ENCODE measurements at places on chromosomes 2 and 18. TPM values are rescaled to one million over a fixed set of nuclear protein-coding genes. Genes with fewer than 3 reads are reported as not detected.

MC4R gene
- not detected for total RNA-seq

- no peaks in the 10 kb centered on the region for H3K27me3 ChIP-seq
- no peak overlapping the region for H3K4me3 ChIP-seq
- peaks cover 5% of the 10 kb centered on the region for H3K36me3 ChIP-seq
- no peak overlapping the region for H3K27ac ChIP-seq
- peaks cover 15% of the 10 kb centered on the region for H3K4me1 ChIP-seq
- DNase-seq: no peak
Observed at GRCh38 chr2:54524226-54524991, 68.3 kb downstream of the SPTBN1 start.

TNS1 gene
- total RNA-seq: 0.49 TPM

VWA3B gene
- total RNA-seq: not detected

MC5R gene
- total RNA-seq: not detected

C2orf80 gene
- not detected for total RNA-seq

CCDC141 gene
- total RNA-seq: 0.10 TPM

FAM124B gene
- 0.08 TPM for total RNA-seq

ADD2 gene
- total RNA-seq: 0.26 TPM

CYS1 gene
- 20.4 TPM for total RNA-seq

DNA sequence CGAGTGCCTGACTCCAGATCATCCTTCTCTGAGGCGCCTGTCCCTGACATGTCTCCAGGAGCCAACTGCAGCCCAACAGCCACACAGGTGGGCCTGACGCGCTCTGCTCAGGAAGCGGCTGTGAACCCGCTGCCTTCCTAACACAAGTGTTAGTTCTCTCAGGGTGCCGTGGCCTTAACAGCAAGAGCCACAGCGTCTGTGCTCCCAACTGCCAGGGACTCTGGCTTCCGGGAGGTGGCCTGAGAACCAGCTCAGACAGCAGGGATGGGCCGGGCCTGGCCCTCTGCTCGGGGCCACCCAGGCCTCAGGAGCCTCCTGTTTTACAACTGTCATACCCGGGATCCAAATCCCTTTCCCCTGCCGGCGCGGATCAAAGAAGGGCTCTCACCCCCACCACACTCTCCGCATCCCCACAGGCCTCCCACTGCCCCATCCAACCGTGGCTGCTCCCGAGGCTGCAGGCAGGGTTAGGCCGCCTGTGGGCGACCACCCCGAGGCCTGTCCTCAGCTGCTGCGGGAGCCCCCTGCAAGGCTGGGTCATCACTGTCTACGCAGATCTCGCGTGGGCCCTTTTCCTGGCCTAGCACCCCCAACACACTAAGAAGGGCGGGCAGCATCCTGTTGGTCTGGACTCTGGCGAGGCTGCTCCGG is 114.2 kb upstream of the ZNF236 start:
- DNase-seq: no peak
- H3K27me3 ChIP-seq: peaks cover 8% of the 10 kb centered on the region
- H3K36me3 ChIP-seq: no peaks in the 10 kb centered on the region
- no peak overlapping the region for H3K27ac ChIP-seq
- H3K4me3 ChIP-seq: no peak overlapping the region

GRCh38 chr2:149363958-149364357 is 33.6 kb downstream of the LYPD6 start:
- no peak overlapping the region for H3K4me3 ChIP-seq
- no peak overlapping the region for H3K27ac ChIP-seq
- H3K36me3 ChIP-seq: no peaks in the 10 kb centered on the region
- H3K4me1 ChIP-seq: no peaks in the 10 kb centered on the region

DNA sequence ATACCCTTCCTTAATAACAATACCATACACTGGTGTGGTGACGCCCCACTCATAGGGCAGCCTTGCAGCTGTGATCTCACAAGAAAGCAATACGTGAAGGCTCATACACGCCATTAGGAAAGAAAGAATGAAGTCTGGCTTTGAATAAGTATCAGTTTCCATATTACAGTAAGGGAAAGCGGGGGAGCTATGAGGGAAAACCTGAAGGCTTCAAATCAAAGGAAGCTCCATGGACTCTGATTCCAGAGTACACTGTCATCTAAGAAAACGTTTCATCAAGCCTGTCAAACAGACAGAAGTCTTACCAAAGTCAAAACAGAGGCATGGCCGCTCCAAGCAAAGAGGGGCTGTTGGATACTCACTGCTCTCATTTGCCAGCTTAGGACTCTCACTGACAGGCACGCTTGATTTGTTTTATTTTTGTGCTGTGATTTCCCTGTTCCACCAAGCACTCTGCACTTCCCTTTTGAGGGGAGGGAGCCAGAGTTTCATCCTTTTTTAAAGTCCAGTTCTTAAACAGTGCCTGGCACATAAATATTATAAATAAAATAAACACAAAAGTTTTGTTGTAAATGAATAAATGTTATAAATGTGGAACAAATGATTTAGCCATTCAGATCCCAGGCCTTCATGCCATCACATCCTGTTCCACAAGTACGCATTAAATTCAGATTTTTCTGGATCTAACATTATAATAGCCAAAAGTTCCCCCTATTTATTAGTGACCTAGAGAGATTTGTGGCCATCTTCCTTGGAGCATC is 221.2 kb downstream of the PIEZO2 start:
- H3K27me3 ChIP-seq: no peaks in the 10 kb centered on the region
- no peaks in the 10 kb centered on the region for H3K36me3 ChIP-seq
- H3K4me1 ChIP-seq: no peaks in the 10 kb centered on the region
- DNase-seq: no peak
- no peak overlapping the region for H3K27ac ChIP-seq

CBLN2 gene
- total RNA-seq: 5.7 TPM

DNA sequence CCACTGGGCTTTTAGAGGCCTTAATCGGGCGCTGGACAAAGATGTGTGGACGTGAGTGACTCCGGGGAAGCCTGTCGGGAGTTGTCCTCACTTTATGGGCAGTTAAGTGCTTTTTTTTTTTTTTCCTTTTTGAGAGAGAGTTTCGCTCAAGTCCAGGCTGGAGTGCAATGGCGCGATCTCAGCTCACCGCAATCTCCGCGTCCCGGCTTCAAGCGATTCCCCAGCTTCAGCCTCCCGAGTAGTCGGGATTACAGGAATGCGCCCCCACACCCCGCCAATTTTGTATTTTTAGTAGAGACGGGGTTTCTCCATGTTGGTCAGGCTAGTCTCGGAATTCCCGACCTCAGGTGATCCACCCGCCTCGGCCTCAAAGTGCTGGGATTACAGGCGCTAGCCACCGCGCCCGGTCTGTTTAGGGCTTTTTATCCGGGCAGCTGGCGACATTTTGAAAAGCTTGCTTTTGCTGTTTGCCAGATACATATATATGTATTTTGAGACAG is 1.5 kb downstream of the MSH6 start:
- H3K27ac ChIP-seq: peak overlapping the region; percentile 57
- no peaks in the 10 kb centered on the region for H3K36me3 ChIP-seq
- no peak for DNase-seq
- no peaks in the 10 kb centered on the region for H3K27me3 ChIP-seq
- peaks cover 4% of the 10 kb centered on the region for H3K4me1 ChIP-seq

DLX2 gene
- 4.4 TPM for total RNA-seq

DNA sequence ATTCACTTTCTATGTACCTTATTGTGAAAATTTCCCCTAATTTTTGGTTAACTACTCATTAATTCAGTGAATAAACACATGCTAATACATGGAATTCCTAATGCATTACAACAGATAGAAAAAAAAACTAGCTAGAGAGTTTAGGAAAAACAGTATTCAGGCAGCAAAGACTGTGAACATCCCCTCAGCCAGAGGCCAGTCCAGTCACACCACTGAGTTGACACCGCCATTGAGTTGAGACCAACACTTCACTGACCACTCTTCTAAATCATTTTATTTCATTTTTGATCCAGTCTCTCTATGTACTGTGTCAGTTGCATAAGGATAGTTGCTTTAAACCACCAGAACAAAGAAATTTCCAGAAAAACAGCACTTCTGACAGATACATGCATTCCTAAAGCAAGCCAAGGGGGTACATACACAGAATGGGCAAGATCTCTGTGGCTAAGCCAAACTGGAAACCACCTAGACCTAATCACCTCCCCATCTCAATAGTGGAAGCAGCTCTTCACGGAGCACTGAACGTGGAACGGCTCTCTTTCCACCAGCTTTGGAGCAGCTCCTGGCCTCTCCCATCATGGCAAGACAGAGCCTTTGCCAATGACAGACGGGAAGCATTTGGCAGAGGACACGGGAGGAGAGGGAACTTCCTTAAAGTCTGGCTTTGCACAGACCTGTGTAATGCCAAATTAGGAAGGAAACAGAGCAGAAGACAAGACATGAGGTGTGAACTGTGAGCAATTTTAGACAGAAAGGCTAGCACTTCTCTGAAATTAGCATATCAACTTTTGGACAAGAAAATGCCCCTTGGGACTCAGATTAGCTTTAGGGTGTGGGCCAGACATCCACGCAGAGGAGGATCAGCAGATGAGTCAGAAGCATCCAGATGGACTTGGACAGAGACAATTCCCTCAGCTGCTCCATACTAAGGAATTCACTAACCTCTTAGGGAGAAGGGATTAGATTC is 36.4 kb downstream of the CACNB4 start:
- H3K27me3 ChIP-seq: peaks cover 6% of the 10 kb centered on the region
- H3K36me3 ChIP-seq: no peaks in the 10 kb centered on the region
- H3K4me3 ChIP-seq: no peak overlapping the region
- DNase-seq: no peak
- no peaks in the 10 kb centered on the region for H3K4me1 ChIP-seq

DNA sequence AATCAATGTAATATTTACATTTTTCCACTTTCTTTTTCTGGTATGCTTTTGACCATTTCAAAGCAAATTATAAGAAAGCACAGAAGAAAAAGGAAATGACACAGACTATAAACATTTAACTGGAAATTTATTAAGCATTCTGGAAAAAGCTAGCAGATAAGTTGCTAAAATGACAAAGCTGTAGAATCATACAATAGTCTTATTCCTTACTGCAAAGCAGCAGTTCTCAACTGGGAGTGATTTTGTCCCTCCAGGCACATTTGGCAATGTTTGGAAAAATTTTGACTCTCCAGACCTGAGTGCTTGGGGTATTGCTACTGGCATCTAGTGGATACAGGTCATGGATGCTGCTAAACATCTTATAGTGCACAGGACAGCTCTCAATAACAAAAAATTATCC is 75.1 kb downstream of the MBD5 start:
- no peaks in the 10 kb centered on the region for H3K4me1 ChIP-seq
- no peaks in the 10 kb centered on the region for H3K36me3 ChIP-seq
- DNase-seq: no peak
- no peak overlapping the region for H3K4me3 ChIP-seq

DNA sequence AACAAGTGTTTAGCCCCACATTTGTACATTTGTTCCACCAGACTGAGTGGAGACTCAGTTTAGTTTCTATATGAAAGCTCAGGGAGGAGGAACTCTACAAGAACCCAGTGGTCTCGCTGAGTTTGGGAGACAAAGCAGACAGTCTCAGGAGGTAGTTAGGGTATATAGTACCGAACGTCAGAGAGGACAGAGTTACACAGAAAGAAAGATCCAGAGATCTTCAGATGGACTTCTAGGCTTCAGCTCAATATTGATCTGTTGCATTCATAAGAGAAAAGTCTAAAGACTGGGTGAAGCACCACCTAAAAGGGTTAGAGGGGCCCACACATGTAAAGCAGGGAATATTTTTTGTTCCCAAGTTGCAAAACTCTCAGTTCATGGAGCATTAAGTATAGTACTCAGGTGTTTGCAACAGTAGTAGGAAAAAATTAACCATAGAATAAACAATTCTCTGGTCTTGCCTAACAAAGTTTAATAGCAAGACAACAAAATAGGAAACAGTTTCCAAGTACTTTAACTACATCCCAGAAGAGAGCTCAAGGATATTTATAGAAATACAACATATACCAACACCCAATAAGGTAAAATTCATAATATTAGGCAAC is 4.2 kb downstream of the TFPI start:
- peaks cover 74% of the 10 kb centered on the region for H3K4me1 ChIP-seq
- no peak for DNase-seq
- peaks cover 21% of the 10 kb centered on the region for H3K36me3 ChIP-seq
- H3K4me3 ChIP-seq: peak overlapping the region; percentile 44
- no peaks in the 10 kb centered on the region for H3K27me3 ChIP-seq
- H3K27ac ChIP-seq: peak overlapping the region; percentile 98

DNA sequence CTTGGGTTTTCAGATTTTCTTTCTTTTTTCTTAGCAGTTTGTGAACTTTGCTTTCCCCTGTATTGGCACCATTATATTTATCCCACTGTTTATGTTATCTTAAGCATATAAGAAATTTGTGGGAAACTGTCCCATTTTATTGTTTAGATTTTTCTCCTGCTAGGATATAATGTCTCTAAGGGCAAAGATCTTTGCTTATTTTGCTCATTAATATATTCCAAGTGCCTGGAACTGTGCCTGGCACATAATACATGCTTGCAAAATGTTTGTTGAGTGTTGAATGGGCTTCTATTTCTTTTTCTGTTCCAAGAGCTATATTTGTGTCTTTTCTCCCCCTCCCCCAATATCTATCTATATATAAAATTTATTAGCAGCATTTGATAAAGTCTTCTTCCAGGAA is 5.4 kb downstream of the EPC2 start:
- H3K4me1 ChIP-seq: peaks cover 8% of the 10 kb centered on the region
- no peaks in the 10 kb centered on the region for H3K27me3 ChIP-seq
- H3K27ac ChIP-seq: no peak overlapping the region
- DNase-seq: no peak
- H3K36me3 ChIP-seq: no peaks in the 10 kb centered on the region
- no peak overlapping the region for H3K4me3 ChIP-seq

- no peak for DNase-seq
- no peaks in the 10 kb centered on the region for H3K27me3 ChIP-seq
- H3K36me3 ChIP-seq: no peaks in the 10 kb centered on the region
Observed at GRCh38 chr2:10163498-10164486, 41.3 kb downstream of the RRM2 start.

- no peak overlapping the region for H3K4me3 ChIP-seq
- no peaks in the 10 kb centered on the region for H3K27me3 ChIP-seq
- H3K36me3 ChIP-seq: no peaks in the 10 kb centered on the region
Observed at GRCh38 chr2:27461118-27461517, 18.9 kb downstream of the KRTCAP3 start.

- no peak for DNase-seq
- no peaks in the 10 kb centered on the region for H3K27me3 ChIP-seq
- H3K4me3 ChIP-seq: peak overlapping the region; percentile 42
- peaks cover 62% of the 10 kb centered on the region for H3K4me1 ChIP-seq
- H3K27ac ChIP-seq: peak overlapping the region; percentile 89
Observed at GRCh38 chr2:152466980-152467676, 132.2 kb downstream of the FMNL2 start.

DNA sequence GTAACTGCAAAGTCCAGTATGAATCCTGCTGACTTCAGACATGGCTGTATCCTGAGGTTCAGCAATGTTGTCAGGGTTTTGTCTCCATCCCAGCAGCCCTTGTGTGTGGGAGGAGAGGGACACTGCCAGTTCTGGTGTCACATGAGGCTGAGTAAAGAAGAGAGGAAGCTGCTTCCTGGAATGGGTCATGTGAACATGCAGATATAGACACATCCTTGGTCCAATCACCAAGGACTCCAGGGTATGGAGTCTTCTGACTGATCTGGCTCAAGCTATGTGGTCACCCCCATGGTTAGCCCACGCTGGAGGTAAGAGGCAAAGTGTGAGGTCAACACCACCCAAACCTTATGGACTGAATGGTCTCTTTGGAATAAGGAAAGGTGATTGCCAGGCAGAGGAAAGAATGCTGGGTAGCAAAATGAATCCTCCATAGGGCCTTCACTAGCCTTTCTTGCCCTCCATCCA is 134.4 kb upstream of the SLC1A4 start:
- no peak for DNase-seq
- peak overlapping the region; percentile 19 for H3K27ac ChIP-seq
- no peaks in the 10 kb centered on the region for H3K36me3 ChIP-seq
- H3K4me1 ChIP-seq: peaks cover 29% of the 10 kb centered on the region

GRCh38 chr2:8860239-8860638 is 22.8 kb upstream of the KIDINS220 start:
- H3K4me1 ChIP-seq: no peaks in the 10 kb centered on the region
- H3K27ac ChIP-seq: no peak overlapping the region
- H3K36me3 ChIP-seq: no peaks in the 10 kb centered on the region
- H3K27me3 ChIP-seq: no peaks in the 10 kb centered on the region
- no peak for DNase-seq

TLX2 gene
- total RNA-seq: not detected
